Lung microvascular endothelial cell (primary cell): ENCODE measurements at places on chromosomes 5 and 9. TPM values are rescaled to one million over a fixed set of nuclear protein-coding genes. Genes with fewer than 3 reads are reported as not detected.

The PCDHGB6 gene
- 1.3 and 2.4 TPM in 2 replicates for total RNA-seq

The TMEM267 gene
- total RNA-seq = 4.1 and 7.7 TPM in 2 replicates

The NR6A1 gene
- 0.22 and 1.2 TPM in 2 replicates for total RNA-seq

The ACO1 gene
- total RNA-seq = 21.8 and 28.4 TPM in 2 replicates

The BARHL1 gene
- total RNA-seq = not detected in 2 replicates

The CDC20B gene
- under 0.01 TPM in 2 replicates for total RNA-seq

The PCDHA9 gene
- total RNA-seq = under 0.01 TPM in 2 replicates

The PCDHA1 gene
- total RNA-seq = under 0.01 TPM in 1 of 2 replicates, not detected in the other

The C5orf58 gene
- not detected in 2 replicates for total RNA-seq

The GABRB2 gene
- total RNA-seq = not detected in 2 replicates

The PLPP7 gene
- 1.5 and 2.0 TPM in 2 replicates for total RNA-seq

The GOLPH3 gene
- 37.3 and 50.0 TPM in 2 replicates for total RNA-seq

The FBP1 gene
- 0.44 TPM in 1 of 2 replicates, not detected in the other for total RNA-seq

The FREM1 gene
- not detected in 2 replicates for total RNA-seq

The MYMK gene
- not detected in 2 replicates for total RNA-seq

The FBP2 gene
- total RNA-seq = not detected in 2 replicates

The RECK gene
- 17.2 and 25.0 TPM in 2 replicates for total RNA-seq

The INSL4 gene
- total RNA-seq = not detected in 2 replicates

The OGN gene
- not detected in 2 replicates for total RNA-seq

The SH3TC2 gene
- 4.0 and 15.0 TPM in 2 replicates for total RNA-seq

The KLHL3 gene
- 20.7 and 28.6 TPM in 2 replicates for total RNA-seq

The SPAG8 gene
- not detected in 2 replicates for total RNA-seq

The MUSK gene
- total RNA-seq = not detected in 2 replicates

The TEK gene
- total RNA-seq = 56.9 and 108 TPM in 2 replicates

The TRPM6 gene
- under 0.01 and 0.22 TPM in 2 replicates for total RNA-seq
